Activated CD8-positive, alpha-beta T cell treated with anti-CD3 and anti-CD28 coated beads for 36 hours (primary cell): ENCODE measurements at places on chromosomes 4 and X. TPM values are rescaled to one million over a fixed set of nuclear protein-coding genes. Genes with fewer than 3 reads are reported as not detected.

GRCh38 chr4:24210332-24210902 lies 320.6 kb upstream of the PPARGC1A start:
- no peak for DNase-seq

GRCh38 chr4:141609243-141609642 lies 27.1 kb upstream of the IL15 start:
- DNase-seq: no peak

DNA sequence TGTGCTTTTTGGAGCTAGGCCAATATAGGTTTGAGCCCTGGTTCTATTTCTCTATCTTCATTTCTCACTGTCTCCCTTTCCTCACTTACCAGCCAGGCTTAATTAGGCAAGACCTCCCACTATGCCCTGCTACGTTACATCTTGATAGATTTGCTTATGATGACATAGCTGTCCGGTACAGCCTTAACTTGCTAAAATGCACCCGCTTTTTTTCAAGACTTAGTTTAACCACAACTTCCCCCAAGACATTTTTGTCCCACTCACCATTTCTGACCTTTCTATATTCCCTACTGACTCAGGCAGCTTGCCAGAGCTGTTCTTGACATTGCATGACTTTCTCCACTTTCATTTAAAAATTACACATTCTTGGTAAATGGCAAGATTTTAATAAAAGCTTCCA lies 152.6 kb downstream of the MID1 start:
- no peak for DNase-seq

DNA sequence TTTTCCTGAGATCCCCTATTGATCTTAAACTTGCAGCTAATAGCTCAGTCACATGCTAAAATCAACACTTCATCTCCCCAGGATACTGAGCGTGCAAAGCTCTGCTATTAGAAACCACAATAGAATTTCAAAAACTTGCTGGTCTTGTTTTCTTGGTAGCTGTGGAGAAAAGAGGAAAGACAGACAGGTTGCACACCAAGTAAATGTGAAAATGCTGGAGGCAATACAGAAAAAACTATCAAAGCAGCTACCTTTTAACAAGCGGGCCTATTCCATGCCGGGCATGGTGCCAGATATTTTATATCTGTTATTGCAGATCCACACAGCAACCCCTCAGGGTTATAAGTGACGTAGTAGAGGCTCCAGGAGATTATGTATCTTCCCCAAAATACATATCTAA lies 171.9 kb downstream of the DCTD start:
- DNase-seq: no peak

DNA sequence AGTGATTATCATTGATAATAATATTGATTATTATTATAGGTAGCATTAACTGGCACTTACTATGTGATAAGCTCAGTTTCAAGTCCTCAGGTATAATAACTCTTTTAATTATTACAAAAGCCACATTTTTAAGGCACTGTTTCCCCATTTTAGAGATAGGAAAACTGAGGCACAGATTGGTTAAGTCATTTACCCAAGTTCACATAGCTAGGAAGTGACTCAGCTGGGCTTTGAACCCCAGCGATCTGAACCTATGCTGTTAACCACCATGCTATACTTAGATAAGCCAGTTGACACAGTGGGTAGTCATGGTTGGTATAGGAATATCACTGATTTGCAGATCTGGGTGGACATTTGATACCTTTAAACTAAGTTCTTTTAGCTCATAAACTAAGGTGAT lies 110.4 kb downstream of the FRAS1 start:
- DNase-seq: no peak

The ART3 gene
- total RNA-seq: not detected

The EVC2 gene
- 0.83 TPM for total RNA-seq
